RKO (cell line): ENCODE measurements at places on chromosomes 6 and 20.

GRCh38 chr6:130716466-130716865 is 110.7 kb upstream of the SMLR1 start:
- DNase-seq: no peak

DNA sequence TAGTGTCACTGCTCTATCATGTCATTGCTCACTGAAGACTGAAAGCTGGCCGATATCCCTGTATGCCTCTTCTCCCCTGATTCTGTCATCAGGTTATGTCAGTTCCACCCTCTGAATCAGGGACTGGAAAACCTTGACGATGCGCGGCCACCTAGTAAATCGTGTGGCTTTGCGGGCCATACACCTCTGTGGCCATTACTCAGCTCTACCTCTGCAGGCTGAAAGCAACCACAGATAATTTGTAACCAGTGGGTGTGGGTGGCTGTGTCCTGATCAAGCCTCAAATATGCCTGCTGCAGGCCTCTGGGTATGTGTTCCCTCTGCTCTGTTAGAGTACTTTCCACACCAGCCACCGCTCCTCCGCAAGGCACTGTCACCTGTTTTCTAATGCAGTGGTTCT is 105.2 kb downstream of the GMPR start:
- DNase-seq: no peak

- DNase-seq: no peak
Measured at GRCh38 chr6:41939848-41940758, 1.5 kb downstream of the CCND3 start.

- DNase-seq: no peak
Measured at GRCh38 chr20:48195121-48195870, 410.0 kb upstream of the SULF2 start.

GRCh38 chr6:93848031-93848742 is 428.8 kb upstream of the EPHA7 start:
- DNase-seq: no peak

GRCh38 chr20:10671221-10671918 is 2.4 kb downstream of the JAG1 start:
- DNase-seq: peak; percentile 99

GRCh38 chr6:10305790-10306415 is 109.0 kb downstream of the TFAP2A start:
- no peak for DNase-seq

DNA sequence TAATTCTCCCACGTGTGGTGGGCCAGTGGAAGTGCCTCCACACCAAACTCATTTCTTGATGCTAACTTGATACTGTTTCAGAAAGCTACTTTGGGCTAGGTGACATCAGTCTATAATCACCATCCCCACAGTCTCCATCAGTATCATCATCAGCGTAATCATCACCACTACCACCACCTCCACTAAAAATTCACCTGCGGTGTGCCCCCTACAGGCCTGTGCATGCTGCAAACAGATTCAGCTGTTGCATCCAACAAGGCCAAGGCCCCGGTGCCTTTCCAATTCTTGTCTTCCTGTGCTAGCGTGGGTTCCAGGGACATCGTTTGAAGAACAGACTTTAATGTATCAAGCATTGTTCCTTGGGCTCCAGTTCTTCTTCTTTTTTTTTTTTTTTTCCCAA is 201.3 kb upstream of the EXOC2 start:
- DNase-seq: no peak

DNA sequence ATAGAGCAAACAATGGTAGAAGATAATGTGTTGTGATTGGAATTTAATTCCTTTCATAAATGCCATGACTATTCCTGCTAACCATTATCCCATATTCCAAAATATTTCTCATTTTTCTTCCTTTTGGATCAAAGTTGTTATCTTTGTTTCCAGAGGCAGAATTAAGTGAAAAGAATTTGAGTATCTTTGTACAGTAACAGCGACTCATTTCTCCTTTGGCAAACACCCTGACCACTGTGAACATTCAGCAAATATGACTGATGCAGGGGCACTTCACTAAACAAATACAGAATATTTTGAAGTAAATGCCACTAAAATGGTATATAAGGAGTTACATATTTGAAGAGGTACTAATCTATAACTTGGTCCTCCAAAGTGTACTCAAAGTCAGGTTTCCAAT is 105.0 kb upstream of the LAMP5 start:
- peak; percentile 27 for DNase-seq

- no peak for DNase-seq
Measured at GRCh38 chr6:84892671-84893070, 128.3 kb upstream of the TBX18 start.

DNA sequence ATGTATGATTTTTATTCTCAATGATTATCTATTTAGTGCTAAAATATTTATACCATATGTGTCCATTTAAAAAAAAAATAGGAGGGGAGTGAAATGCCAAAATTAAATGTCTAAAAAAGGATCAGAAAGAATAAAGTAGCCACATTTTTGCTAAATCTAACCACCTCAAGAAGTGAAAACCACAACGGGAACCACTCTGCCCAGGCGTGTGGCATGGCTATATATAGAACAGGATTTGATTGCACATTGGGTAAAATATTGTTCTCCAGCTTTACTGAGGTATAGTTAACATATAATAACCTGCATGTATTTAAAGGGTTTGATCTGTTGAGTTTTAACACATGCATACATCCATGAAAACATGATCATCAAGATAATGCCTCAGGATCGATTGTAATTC is 19.0 kb upstream of the AFDN start:
- no peak for DNase-seq

DNA sequence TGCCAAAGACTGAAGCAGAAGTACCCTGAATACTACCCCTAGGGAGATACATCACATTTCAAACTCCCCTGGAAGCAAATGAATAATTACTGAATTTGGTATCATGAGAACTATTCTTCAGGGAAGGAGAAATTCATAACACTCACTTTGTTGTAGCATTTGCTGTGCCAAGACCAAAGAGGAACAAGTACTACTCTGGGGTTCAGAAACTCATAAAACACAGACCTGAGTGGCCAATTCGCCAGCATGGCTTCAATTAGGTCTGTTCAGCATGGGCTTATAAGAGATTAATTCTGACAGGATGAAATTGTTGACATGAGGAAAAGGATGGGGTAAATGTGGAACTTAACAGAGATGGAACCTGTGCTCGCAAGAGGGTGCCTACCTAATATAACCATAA is 6.5 kb downstream of the ELOVL5 start:
- DNase-seq: no peak

DNA sequence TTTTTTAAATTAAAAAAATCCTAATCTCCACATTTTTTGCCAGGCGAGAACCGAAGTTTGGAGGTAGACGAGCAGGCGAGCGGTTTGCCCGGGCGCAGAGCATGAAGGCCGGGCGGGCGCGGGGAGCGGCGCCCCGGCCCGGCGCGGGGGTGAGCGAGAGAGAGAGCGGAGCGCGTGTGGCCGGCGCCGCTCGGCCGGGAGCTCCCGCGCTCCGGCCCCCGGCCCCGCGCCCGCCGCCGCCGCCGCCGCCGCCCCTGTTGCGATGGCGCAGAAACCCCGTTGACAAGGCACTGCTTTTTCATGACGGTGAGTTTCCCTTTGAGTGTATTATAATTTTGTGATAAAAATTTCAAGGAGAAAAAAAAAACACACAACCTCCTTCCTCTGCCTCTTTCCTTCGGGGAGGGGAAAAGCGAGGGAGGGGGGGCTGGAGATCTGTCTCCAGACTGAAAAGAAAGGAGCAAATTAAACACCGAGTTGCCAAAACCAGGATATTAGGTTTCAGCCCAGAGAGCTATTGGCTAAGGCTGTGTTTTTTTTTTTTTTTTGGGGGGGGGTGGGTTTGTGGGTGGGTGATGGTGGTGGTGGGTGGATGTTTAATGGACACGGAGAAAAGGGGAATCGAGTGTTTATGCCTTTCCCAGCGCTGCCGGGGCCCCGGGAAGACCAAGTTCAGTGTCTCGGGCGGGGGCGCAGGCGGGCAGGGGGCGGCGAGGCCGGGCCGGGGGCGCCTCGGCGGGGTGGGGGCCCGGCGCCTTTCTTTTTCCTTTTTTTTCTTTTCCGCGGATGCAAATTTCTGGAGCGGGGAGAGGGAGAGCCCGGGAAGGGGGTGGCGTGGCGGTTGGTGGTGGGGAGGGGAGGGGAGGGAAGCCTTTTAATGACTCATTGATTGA is at the start of gene BICRAL:
TSS of gene BICRAL (plus strand) at position 257 of the 893 bp plus-strand sequence. CDS start 39,971 bp downstream, outside the sequence.
- DNase-seq: peak; percentile 83

GRCh38 chr20:17933711-17934110 is 34.9 kb downstream of the SNX5 start:
- DNase-seq: no peak

GRCh38 chr20:61582196-61582923 is 330.3 kb downstream of the CDH4 start:
- DNase-seq: no peak

DNA sequence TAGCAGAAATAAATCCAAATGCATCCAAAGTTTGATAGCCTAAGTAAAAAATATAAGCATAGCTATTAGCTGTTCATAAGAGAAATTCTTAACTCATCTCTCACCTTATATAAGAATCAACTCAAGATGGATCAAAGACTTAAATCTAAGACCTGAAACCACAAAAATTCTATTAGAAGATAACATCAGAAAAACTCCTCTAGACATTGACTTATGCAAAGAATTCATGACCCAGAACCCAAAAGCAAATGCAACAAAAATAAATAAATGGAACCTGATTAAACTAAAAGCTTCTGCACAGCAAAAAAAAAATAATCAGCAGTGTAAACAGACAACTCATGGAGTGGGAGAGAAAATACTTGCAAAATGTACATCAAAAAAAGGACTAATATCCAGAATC is 184.3 kb downstream of the TFAP2A start:
- no peak for DNase-seq

- peak; percentile 3 for DNase-seq
Measured at GRCh38 chr6:97765461-97765860, 482.4 kb upstream of the MMS22L start.

DNA sequence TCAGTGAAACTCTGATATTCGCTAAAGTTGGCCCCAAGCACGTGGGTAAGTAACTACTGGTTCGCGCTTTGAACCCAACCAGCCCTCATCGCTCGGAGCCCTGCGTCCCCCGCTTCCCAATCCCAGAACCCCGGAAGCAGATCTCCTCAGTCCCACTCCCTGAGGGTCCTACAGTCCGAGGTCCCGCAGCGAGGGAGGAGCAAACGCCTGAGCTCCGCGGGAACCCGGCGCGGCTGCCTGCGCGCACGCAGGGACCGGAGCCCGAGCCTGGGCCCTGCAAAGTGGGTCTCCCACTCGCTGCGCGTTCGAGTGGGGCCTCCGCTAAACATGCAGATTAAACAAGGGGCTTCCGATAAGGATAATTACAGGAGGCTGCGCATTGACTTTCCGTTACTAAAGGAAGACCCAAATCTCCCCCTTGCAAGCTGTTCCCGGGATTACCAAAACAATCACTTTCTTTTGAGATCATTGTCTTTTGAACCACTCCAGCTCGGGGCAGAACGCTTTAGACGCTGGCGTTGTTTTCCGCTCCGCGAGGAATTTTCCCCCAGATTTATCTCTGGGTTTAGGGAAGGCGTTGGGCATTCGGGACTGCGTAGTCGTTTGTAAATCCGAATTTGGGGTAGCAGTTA is 1.3 kb upstream of the VSX1 start:
- DNase-seq: no peak

DNA sequence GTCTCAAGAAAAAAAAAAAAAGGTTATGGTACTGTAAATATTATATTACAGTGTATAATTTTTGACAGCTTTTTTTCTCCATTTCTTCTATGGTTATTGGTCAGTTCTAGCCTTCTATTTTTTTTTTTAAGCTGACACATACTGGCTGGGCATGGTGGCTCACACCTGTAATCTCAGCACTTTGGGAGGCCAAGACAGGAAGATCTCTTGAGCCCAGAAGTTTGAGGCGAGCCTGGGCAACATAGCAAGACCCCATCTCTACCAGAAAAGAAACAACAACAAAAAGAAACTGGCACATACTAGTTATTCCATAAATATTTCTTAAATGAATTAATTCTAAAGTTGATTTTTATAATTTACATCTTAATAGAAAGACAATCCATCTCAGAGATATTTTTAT is 27.6 kb upstream of the PRND start:
- DNase-seq: no peak

GRCh38 chr20:35084998-35085397 is 7.6 kb downstream of the TRPC4AP start:
- no peak for DNase-seq

DNA sequence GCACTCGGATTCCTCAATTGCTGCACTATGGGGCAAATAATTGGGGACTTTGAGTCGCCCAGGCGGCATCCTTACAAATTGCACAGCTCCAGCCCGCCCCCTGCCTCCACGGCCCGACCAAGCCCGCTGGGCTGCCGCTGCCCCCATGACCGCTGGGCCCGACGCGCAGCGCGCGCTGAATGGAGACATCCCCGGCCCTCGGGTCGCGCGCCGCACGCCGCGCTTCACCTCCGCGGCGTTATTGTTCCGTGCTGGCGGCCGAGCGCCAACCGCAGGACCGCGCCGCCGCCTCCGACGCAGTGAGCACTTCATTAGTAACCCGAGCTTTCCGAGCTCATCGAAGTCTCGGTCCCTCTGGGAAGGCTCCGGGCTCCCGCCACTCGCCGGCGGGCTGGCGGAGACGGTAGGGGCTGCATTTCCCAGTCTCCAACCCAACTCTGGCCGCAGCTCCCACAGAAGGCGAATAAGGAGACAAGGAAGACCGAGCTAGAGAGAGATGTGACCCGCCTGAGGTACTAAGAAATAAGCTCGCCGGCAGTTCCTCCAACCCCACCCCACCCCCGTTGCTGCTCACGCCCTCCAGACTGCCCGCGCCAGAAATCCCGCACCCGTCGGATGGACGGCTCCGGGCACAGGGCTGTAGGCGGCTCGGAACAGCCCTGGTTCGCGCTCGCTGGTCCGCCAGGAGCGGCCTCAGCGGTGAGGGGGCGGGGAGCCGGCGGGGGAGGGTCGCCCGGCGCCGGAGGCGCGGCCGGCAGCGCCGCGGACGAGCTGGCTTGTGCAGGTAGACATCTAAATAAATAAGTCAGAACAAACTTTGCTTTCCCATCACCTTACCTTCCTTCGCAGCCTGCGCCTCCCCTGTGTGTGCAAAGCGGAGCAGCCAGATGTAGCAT is 703 bp downstream of the EPHA7 start:
- DNase-seq: no peak

DNA sequence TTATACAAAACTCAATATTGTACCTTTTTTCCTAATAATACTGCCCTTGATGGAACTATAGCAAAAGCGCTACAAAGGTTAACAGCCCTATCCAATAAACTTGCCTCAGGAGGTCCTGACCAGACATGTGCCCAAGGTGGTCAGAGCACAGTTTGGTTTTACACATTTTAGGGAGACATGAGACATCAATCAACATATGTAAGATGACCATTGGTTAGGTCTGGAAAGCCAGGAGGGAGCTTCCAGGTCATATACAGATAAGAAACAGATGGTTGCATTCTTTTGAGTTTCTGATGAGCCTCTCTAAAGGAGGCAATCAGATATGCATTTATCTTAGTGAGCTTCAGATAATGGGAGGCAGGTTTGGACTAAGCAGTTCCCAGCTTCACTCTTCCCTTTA is 91.6 kb downstream of the PLG start:
- DNase-seq: no peak

GRCh38 chr20:41223112-41223511 is 85.8 kb downstream of the PLCG1 start:
- DNase-seq: no peak
